AG10803 (cell line): ENCODE measurements at places on chromosomes 12 and 14.

DNA sequence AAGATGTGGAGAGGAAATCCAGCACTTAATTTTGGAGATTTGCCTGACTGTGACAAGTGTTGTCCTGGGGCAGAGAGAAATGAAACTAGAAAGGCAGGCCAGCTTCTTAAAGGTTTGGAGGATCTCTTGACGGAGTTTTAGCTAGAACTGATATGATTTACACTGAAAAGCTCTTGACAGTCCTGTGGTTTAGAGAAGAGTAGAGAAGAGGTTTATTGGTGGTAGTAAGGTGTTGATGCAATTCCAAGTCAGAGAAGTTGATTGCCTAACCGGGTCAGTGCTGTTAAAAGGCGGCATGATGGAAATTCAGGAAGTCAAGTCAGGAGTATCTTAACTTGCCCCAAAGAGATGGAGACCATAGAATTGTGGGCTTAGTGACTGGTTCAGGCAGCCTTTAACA is 89.0 kb upstream of the TRAF3 start:
- DNase-seq, result no peak

DNA sequence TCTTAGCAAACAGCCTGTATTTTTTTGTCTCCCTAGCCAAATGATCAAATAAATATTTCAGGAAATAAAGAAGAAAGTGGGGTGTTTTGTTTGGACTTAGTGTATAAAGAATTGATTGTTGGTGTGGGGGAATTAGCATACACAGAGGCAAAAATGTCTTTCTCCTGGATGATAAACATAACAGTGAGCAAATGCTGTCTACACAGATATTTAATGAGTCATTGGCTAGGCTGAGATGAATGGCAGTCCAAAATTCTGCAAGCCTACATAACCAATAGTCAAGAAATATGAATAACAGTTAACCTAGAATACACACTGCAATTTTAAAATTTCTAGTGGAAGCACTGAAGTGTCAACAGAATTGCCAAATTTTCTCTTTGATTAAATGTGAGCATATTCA is 35.8 kb downstream of the MYF5 start:
- DNase-seq, result no peak

DNA sequence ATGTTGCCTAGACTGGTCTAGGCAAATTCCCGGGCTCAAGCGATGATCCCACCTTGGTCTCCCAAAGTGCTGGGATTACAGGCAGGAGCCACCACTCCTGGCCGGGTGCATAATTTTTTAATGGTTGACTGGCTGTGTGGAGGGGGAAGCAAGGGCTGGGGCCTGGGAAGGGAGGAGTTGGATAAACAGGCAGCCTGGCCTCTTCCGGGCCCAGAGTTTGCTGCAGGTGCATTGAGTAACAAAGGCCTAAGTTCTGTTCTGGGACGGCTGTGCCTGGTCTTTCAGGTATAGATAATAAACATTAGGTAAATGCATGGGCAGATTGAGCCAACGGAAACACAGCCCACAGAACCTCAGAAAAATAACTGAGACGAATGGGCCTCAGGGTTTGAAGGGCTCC is 191.3 kb upstream of the TBX3 start:
- DNase-seq, result no peak

DNA sequence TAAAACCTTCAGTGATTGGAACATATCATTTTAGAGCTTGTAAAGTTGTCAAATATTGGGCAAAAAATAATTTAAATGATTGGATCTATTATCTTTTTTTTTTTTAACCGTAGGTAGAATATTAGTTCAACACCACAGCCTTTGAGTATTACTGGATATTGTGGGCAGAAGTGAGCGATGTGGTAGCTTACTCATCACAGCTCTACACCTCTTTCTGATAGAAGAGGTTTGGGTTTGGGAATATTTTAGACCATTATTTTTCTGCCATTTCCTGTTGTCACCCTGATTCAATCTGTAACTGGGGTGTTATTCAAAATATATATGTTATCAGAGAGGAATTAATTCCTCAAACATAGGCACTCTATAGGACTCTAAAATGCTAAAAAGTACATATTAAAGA is 34.8 kb upstream of the SLC38A2 start:
- no peak for DNase-seq

- peak; percentile 9 for DNase-seq
Observed at GRCh38 chr12:119060847-119061796, 79.8 kb downstream of the SRRM4 start.

- peak; percentile 31 for DNase-seq
Observed at GRCh38 chr14:51600658-51601057, 51.1 kb upstream of the FRMD6 start.

GRCh38 chr12:116406529-116406928 is 129.0 kb upstream of the MED13L start:
- peak; percentile 94 for DNase-seq

GRCh38 chr12:62859321-62859737 is 75.6 kb downstream of the PPM1H start:
- no peak for DNase-seq

- no peak for DNase-seq
Observed at GRCh38 chr12:3204730-3205531, 127.8 kb downstream of the TSPAN9 start.

- peak; percentile 71 for DNase-seq
Observed at GRCh38 chr14:74501135-74501614, 7.6 kb downstream of the ISCA2 start.

- no peak for DNase-seq
Observed at GRCh38 chr14:59186306-59186705, 2.2 kb upstream of the DAAM1 start.

GRCh38 chr12:52691076-52691840 is 11.1 kb upstream of the KRT1 start:
- no peak for DNase-seq

DNA sequence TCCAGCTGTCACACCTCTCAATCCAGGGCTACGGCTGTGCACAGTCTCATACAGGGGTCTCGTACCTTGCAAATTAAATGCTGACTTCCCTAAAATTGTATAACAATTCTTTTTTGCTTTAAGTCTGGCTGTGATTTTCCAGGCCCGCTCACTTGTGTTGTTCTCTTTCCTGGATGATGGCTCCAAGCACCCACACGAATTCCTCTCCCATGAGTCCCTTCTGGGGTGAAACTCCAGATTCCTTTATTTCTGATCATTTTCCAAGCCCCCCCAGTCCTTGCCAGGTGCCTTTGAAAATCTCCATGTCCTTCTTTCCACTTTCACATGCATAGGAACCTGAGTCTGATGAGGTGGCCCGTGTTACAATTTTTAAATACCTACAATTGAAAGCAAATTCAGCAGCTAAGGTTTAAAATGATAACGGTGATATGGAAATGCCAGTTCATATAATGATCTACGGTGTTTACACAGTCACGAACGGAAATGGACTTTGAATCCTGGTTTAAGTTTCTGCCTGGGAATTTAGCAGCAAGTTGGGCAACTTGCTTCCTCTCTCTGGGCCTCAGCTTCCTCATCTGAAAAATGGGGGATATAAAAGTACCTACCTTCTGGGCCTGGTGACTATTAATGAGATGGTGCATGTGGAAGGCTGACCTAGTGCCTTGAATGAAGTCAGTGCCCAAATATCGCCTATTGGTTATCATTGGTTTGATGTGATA is 85.5 kb downstream of the STAB2 start:
- DNase-seq, result no peak

- peak; percentile 22 for DNase-seq
Observed at GRCh38 chr14:95784137-95784536, 70.2 kb upstream of the TCL1A start.

DNA sequence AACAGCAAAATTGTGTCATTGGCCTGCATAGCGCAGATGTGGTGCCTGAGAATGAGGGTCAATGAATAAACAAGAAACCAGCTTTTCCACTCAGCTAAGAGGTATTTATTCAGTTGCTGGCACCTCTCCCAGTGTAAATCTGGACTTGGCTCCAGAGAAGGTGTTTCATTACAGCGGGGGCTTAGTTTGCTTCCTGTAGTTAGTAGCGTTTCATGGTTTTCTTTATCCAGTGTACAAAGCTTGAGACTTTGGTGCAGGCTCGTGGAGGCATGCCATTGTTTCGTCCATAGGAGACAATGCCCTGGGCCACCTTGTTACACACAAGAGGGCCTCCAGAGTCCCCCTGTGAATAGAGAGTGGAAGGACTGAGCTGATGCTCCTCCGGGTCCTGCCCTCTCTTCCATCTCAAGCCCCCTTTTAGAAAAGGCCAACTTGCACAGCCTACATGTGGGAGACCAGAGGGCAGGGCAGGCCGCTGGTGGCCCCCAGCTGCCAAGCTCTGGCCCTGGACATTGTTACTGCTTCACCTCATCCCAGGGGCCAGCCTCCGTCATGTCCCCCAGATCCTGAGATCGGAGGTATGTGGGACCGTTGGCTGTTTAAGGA is 3.0 kb downstream of the GZMB start:
- DNase-seq, result peak; percentile 47

GRCh38 chr14:53766106-53766505 is 190.5 kb downstream of the BMP4 start:
- no peak for DNase-seq

GRCh38 chr12:53483979-53484377 is 15.3 kb downstream of the MAP3K12 start:
- DNase-seq, result no peak

- no peak for DNase-seq
Observed at GRCh38 chr14:102903889-102904512, 18.5 kb upstream of the AMN start.

DNA sequence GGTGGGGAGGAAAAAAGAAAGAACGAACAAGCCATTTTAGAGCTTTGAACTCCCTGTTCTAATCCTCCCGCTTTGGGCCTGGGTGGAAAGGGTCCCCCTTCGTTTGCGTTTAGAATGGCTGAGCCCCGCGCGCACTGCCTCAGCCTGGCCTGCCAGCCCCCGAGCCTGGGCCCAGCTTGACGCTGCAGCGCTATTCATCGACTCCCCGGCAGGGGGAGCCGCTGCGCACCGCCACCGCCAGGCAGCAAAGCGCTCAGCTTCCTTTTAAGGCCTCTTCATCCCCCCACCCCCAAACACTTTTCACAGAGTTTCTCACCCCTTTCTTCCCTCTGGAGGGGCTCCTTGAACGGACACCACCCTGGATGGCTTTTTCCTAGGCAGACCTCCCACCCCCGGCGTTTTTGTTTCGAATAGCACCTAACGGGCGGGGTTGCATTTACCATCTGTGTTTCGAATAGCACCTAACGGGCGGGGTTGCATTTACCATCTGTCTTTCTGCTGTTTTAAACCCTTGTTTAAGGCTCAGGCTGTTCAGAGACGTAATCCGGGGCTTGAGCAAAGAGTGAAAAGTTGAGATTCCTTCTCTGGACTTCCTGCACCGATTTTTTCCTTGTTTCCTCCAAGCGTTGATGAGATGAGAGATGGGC is 56.4 kb upstream of the PIWIL1 start:
- peak; percentile 11 for DNase-seq

- peak; percentile 79 for DNase-seq
Observed at GRCh38 chr14:68523989-68524725, 268.7 kb downstream of the ZFP36L1 start.

DNA sequence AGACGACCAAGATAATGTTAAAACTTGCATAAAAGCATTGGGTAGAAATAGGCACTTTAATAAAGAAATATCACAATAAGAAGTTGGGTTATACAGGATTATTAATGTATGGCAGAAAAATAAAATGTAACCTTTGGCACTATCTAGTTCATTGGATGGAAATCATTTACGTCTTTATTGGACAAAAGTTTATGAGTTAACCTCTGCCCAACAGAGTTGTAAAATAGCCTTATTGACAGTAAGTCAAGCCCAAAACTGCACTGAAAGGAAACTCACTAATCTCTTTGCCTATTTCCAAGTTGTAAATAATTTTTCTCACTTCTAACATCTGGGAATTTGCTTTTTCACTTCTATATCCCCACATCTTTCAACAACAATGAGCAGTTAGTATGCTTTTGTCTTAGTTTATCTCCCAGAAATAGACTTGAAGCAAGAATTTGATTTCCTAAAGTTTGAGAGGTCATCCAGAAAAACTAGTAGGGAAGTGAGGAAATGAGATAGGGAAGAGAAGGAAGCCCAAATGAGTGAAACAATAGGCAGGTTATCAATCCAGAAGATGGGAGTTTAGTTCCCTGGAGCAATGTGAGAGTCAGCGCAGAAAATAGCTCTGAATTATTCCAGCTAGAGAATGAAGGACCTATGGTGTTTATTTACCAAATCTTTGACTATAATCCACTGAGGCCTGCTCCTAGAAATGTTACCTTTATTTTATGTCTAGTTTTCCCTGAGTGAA is 434.8 kb downstream of the CCER1 start:
- no peak for DNase-seq

DNA sequence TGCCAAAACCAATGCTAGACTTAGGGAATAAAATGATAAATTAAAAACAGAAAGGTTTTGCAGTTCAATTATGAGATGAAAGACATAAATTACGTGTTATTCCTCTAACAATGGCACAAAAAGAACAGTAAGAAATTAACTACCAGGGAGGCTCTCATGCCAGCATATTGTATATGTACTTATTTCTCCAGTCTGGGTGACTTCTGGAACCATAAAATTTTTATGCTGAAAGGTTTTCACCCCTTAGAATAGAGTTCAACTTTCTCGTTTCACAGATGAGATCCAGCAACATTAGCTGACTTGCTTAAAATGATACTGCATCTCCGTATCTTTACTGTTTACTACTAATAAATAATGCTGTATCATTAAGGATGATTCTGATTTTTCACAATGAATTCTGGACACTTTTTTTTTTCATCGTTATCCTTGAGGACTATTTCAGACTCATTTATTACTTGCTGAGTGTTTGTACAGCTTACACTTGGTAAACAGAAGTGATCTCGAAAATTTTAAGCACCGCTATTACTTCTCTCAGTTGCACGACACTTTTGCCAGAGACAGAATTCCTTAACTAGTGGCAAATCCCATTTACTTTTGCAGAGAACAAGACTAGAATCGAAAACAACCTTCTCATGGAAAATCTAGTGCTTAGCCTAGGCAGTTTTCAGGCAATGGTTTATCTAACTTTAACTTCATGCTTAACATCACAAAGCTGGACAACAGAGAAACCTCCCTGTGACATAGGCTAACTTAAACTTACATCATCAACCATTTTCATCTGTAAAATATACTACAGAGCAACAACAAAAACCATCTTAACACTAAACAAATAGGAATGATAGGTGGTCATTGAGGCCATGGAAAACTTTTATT is 2.7 kb downstream of the RSRC2 start:
- peak; percentile 14 for DNase-seq

GRCh38 chr14:36518586-36519430 is 1.2 kb downstream of the NKX2-1 start:
- no peak for DNase-seq

- DNase-seq, result no peak
Observed at GRCh38 chr12:132451172-132451835, 38.6 kb upstream of the FBRSL1 start.

DNA sequence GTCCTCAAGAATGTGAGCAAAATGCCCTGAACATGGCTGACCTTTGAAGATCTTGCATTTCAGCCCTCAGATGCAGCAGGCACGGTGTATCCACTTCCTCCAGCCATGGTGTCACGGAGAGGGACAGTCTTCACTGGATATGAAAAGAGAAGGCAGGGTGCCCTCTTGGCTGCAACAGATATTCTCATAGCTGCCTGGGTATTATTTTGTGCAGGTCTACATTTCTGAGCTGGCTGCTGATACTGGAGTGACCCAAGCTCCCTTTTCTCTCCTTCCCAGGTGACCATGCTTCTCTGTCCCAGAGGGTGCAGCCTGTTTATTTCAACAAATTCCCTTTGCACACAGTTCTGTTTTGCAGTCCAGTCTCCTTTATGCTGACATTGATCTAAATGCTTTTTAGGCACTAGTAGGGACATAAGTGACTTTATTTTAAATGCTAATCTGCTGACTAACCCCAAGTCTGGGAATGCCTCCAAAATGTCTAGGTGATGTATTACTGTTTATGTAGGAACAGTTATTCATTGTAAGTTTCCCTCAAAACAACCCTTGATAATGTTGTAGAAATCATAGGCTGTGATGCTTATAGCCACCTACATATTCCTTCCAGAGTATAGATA is 17.4 kb upstream of the PYGL start:
- DNase-seq, result peak; percentile 86
